ENCODE measurements at places on chromosomes 16 and 17. TPM values are rescaled to one million over a fixed set of nuclear protein-coding genes. Genes with fewer than 3 reads are reported as not detected.

Gene KRTAP9-4
- total RNA-seq: not detected

Gene IRX3
- 0.74 TPM for total RNA-seq

Gene CSF3
- total RNA-seq: not detected

Gene TP53TG3
- total RNA-seq: not detected

Gene FBXO39
- total RNA-seq: 0.11 TPM

Gene ZG16B
- 8.6 TPM for total RNA-seq

GRCh38 chr17:47789611-47790561, 31.7 kb downstream of the OSBPL7 start:
- DNase-seq: peak; percentile 34

GRCh38 chr17:75130632-75131277, 787 bp downstream of the NT5C start:
- peak; percentile 26 for DNase-seq

- DNase-seq: no peak
Observed at GRCh38 chr17:61168506-61168905, 231.1 kb upstream of the TBX2 start.

DNA sequence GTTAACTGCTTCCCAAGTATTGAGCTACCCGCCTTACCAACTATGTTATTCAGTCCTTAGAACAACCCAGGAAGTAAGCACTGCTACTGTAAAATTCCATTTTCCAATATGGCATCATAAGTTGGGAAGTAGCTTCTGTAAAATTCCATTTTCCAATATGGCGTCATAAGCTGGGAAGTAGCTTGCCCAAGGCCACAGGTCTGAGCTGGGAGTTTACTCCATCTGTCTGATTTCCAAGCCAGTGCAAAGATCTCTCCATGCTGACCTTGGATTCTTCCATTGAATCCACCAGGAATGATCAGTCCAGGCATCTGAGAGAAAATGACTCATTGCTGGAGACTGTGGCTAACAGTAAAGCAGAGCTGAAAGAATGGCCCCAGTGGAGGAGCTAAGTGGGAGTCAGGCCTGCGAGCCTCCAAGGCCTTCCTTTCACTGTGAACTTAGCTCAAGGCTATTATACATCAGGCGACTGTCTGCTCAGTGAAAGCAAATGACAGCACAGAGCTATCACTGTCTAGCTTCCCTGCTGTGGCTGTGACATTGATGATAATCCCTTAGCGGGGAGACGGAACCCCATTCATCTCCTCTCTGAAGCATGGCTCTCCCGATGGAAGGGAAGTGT, 430.4 kb downstream of the HAPSTR1 start:
- no peak for DNase-seq

GRCh38 chr16:4140652-4141051, 24.4 kb upstream of the ADCY9 start:
- no peak for DNase-seq

DNA sequence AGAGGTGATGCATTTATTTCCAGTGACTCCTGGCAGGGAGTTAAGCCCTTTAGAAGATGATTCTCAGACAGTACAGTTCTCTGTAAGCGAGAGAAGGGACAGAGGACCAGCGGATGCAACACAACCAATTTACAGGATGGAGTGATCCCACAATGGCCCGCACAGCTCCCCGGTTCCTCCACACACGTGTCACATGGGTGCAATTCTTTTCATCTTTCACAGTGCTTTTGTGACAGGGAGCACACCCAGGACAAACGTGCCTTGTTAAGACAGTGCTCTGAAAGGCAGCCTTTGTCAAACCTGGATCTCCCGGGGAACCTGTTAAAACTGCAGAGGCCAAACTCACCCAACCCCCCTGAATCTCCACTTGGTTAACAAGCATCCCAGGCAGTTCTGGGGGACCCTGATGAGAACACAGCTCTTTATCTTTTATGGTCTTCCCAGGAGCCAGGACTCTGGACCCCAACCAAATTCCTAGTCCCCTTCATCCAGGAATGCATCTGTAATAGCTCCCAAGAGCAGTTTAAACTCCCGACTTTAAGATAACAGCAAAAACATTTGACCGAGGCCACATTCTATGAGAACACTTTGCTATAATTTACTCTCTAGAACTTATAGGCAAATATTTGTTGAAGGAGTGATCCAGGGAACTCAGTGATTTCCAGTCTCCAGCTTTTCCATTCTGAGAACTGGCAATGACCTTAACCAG, 134.9 kb upstream of the CDH5 start:
- no peak for DNase-seq

DNA sequence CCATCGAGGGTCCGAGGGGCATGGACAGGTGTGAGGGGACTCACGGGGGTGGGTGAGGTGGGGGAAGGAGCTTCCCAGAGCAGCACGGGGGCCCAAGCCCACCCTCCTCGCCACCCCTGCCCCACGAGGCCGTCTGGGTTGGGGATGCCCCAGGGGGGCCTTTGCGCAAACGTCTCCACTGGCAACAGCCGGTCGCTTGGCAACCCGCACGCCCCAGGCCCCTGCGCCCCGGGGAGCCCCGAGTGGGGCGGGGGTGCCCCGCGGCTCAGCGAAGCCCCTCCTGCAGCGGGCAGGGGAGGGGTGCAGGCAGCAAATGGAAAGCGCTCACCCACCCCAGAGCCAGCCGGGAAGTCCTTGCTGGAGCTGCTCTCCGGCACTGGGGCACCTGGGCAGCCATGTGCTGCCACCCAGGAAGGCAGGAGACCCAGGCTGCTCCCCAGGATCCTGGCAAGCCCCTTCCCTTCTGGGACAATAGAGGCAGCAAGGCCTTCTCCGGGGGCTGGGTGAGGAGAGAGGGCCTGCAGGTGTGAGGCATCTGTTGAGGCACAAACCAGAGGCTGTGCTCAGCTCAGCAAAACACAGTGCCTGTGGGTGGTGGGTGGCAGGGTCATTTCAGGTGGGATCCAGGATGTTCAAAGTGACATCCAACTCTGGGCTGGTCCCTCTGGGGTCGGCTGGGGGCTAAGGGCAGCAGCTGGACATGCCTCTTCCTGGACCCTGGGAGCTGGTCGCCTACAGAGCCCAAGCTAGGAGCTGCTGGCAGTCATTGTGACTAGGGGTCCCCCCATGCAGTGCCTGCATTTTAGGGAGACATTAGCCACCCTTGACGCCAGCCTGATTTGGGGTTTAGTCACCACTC, 80.9 kb upstream of the CBX4 start:
- no peak for DNase-seq

- no peak for DNase-seq
Observed at GRCh38 chr16:48067388-48067787, 88.4 kb downstream of the ABCC12 start.

GRCh38 chr17:9670596-9670995, 25.3 kb downstream of the USP43 start:
- no peak for DNase-seq

- no peak for DNase-seq
Observed at GRCh38 chr16:77788181-77789084, at the start of gene VAT1L. TSS of gene VAT1L (plus strand) at chr16:77788564. CDS start at chr16:77788683, 119 bp downstream.

GRCh38 chr16:27481282-27481934, 68.3 kb downstream of the GTF3C1 start:
- no peak for DNase-seq

DNA sequence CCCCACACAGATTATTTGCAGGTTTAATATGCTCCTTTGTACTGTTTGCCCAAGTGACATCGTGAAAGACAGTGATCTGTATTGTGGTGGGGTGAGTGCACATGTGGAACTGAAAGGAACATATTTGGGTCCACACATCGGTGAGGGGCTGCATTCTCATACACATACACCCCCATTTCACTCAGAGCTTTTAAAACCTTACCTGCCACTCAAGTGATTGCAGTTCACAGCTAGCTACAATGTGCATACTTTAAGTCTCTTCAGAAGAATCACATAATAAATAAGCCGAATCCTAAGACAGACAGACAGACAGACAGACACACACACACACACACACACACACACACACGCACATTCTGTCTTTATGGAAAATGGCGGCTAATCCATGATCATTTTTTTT, 102.6 kb downstream of the AATF start:
- DNase-seq: no peak

DNA sequence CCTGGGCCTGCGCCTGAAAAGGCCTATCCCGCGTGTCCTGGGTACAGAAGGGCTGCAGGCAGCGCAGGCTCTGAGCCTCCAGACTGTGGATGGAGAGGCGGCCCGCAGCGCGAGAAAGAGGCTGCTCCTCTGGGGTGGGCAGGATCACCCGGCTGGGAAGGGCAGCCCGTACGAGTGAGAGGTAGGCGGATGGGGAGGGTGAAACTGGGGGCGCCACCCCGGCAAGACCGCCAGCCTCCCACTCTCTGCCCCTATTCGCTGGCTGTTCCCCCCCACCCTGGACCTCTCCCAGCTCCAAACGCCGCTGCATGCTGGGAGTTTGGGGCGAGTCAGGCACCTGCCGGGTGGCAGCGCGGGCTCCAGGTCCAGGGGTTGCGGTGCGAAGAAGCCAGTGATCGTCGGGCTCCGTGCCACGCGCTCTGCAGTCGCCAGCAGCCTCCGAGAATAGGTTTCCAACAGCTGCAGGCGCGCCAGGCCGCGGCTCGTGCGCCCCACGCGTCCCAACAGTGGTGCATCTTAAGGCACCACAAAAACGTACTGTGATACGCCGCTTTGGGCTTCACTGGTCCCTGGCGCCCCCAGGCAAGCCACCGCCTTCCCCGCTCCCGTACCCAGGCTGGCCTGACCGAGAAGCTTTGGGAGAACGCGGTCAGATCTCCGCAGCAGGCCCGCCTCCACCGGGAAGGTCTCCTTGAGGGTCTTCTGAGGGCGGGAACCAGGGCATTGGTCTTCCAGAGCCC, 1.1 kb downstream of the NOXO1 start:
- no peak for DNase-seq

DNA sequence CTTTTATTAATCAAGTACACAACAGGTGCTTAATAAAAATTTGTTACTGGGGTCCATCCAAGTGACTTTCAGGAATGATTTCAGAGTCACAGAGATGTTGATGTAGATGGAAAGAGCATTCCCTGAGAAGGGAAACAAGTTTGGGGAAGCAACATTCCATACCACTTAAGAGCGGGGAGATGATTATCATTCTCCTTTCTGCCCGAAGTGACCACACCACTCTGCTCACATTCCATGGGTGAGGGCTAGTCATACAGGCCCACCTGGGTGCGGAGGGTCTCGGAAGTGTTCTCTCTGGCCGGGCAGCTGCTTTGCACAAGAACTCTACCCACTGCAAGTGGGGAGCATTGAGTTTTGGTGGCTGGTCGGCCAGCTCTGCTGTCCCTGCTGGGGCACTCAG, 231.4 kb downstream of the SNX29 start:
- no peak for DNase-seq

DNA sequence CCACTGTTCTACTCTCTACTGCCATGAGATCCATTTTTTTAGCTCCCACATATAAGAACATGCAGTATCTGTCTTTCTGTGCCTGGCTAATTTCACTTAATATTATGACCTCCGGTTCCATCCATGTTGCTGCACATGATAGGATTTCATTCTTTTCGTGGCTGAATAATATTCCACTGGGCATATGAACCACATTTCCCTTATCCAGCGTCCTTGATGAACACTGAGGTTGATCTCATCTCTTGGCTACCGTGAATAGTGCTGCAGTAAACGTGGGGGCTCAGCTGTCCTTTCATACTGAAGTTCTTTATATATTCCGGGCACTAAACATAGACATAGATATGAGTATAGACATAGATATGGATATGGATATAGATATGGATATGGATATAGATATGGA, 109.3 kb upstream of the TNRC6C start:
- no peak for DNase-seq

DNA sequence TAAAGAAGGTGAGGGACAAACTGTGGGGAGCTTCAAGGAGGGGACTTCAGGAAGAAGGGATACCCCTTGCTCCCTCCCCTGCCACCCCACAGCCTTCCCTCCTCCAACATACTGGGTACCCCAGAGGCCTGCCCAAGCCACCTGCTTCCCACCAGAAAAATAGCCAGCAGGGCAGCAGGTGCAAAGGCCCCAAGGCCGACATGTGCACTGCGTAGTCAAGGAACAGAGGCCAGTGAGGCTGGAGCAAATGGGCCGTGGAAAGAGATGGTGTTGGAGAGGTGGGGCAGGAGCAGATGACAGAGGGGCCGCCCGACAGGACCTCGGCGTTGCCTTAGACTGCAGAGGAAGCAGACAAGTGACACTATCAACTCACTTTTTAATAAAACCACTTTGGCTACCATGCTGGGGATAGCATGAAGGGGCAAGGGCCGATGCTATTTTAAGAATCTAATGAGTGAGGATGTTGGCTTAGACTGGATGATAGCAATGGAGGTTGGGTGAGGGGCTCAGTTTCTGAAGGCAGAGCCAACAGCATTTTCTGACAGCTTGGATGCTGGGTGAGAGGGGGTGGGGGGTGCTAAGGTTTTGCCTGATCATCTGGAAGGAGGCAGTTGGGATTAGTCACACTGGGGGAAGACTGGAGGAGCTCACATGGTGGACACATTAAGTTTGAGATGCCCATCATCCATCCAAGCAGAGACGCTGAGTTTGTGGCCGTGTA, 72.8 kb upstream of the TOB1 start:
- DNase-seq: no peak

DNA sequence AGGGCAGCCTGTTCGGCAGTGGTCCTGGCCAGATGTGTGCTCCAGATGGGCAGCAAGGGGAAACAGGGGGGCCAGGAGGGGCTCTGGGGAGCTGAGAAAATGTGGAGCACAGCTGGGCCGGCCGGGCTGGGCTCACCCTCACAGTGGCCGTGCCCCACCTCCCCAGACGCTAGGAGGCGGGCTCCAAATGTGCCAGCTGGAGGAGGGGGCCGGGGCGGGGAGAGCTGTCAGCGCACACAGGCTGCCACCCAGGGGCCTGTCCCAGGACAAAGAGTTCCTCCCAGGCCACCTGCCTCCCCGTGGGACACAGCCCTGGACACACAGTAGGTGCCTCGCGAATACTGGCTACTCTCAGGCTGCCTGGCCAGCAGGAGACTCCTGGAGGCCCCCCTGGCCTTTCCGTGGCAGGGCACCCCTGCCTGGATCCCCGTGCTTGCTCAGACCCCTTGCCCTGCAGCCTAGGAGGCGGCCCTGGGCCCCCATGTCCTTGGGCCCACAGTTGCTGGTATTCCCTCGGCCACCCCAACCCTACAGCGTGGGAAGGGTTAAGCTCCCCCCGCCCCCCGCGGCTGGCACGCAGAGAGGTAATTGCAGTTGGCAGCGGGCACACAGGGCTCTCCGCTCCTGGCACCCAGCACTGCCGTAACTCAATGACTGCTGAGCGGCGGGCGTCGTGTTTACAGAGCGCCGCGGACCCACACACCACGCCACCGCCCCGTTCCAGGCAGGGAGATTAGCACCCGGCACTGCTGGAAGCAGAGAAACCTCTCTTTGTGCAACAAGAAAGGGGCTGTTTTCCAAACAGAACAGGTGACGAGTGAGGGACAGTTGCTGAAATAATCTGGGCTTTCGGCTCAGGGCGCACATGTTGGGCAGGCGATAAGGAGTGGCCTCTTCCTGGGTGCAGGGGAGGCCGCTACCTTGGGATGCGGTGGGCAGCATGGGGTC, 32.2 kb downstream of the BAHCC1 start:
- no peak for DNase-seq

- peak; percentile 66 for DNase-seq
Observed at GRCh38 chr17:4944163-4944553, 4.1 kb downstream of the RNF167 start.
